Effector memory CD8-positive, alpha-beta T cell (primary cell): ENCODE measurements at places on chromosomes 1 and 21.

GRCh38 chr1:29094433-29094832 lies 29.3 kb downstream of the TMEM200B start:
- no peak for DNase-seq

GRCh38 chr1:113058941-113059706 lies 13.9 kb upstream of the LRIG2 start:
- DNase-seq: no peak

- no peak for DNase-seq
Measured at GRCh38 chr1:84382127-84382526, 16.2 kb upstream of the DNASE2B start.

- DNase-seq: peak; percentile 40
Measured at GRCh38 chr1:204151552-204152309, at the start of gene ETNK2. Gene ETNK2, minus strand, starts transcription at chr1:204152044. Its CDS starts 192 bp downstream, at chr1:204151852.

GRCh38 chr1:172452536-172453152 lies 8.8 kb upstream of the PIGC start:
- DNase-seq: no peak

- DNase-seq: no peak
Measured at GRCh38 chr1:31984419-31985347, 29.0 kb upstream of the KHDRBS1 start.

DNA sequence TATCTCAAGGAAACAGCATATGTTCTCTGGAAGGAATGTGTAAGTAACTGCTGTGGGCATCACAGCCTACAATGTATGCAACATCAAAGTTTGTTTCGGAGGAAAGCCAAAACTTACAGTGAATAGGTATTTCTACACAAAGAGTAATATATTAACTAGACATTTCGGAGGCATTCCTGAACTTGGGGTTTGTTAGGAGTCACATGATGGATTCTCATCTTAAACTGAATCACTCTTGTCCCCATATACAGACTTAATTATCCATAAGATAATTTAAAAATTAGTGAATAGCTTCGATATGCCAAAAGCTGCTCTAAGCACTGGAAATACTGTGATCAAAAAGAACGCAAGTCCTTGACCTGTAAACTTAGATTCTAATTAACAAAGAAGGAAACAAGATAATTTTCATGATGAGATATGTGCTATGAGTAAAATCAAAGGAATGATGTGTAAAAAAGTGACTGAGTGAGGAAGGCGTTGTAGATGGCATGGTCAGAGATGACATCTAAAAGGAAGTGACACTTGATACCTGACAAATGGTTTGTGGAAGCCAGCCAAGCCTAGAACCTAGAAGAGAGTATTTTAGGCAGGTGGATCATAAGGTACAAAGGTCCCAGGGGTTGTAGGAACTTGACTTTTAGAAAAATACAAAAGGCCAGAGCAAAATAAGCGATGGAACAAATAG lies 273.1 kb downstream of the MRPL39 start:
- DNase-seq: no peak

GRCh38 chr1:178220094-178220493 lies 126.2 kb downstream of the RASAL2 start:
- no peak for DNase-seq

- DNase-seq: no peak
Measured at GRCh38 chr1:5814046-5814619, 178.1 kb downstream of the NPHP4 start.

DNA sequence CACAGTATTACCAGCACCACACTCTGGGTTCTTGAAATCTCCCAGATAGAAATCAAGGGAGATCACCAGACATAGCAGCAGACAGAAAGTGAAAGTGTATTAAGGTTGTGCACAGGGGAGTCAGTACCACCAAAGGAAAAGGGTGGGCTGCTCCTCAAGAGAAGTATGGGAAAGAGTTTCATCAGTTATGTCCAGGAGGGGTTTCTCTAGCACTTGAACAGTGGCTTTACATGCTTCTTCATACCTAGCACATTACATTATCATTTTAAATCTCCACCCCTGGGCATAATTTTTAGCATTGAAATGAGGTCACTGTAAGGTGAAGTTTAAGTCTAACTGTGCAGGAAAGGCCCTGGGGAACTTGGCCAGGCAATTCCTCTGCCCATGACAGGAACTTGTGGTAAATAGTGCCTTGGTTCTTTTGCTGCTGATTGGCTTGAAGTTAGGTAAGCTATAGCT lies 601.0 kb downstream of the NUF2 start:
- no peak for DNase-seq

DNA sequence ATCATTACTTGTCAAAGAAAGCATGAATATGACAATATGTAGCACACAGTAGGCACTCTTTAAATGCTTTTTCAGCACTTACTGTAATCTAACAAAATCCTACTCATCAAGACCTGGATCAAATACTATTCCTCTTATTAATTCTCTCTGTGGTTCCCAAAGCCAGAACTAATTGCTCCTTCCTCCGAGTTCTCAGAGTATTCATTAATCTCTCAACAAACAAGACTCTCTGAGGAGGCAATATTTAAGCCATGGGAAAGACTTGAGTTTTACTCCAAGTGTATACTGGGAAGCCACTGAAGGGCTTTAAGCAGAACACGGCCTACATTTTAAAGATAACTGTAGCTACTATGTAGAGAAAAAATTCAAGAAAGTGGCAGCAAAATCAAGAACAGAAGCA lies 79.7 kb downstream of the ENAH start:
- no peak for DNase-seq

DNA sequence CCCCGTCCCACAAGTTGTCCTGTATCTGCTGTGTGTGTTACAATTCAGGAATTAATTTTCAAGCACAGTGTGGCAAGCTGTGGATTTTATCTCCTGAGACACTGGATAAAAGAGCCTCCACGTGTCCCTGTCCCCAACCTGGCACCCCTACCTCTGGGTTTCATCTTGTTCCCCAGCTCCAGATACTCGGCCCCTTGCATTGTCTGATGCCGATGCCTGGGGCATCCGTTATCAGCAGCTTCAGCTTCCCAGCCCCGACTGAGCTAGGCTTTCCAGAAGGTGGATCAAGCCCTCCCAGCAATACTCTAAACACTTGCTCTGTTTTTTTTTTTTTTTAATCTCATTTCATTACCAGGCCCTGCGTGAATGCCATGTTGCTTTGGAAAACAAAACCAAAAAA lies 159.4 kb downstream of the PLXNA2 start:
- no peak for DNase-seq

- DNase-seq: no peak
Measured at GRCh38 chr1:234892642-234893041, 236.0 kb downstream of the TOMM20 start.

GRCh38 chr1:205600085-205600484 lies 31.7 kb downstream of the ELK4 start:
- no peak for DNase-seq

DNA sequence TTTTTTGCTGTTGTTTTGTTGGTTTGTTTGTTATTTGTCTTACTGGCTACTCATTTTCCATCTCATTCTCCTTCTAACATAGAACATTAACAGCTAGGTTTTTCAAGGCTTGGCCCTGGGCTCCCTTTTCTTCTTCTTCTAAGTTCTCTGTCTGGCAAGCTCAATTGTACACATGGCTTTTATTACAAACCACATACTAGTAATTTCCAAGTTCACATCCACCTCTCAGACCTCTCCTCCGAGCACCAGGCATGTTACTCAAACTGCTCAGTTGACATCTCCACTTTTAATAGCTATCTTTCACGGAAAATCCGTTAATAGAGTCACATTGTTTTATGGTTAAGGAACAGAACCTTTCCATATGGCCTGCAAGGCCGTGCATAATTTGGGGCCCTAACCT lies 736.9 kb upstream of the ADAMTS5 start:
- no peak for DNase-seq

DNA sequence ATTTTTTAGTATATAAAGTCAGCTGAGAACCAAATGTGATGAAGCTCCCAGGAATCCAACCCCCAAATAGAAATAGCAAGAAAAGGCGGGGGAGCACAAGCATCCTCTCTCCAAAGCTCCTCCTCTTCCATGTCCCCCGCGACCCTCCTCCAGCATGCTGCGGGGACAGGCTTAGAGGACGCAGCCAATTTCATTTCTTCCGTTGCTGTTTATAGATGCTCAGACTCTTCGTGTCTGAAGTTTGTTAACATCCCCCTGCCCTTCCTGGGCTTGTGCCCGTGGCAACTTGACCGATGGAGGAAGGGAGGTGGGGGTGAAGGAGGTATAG lies 754 bp upstream of the NPPA start:
- DNase-seq: no peak

DNA sequence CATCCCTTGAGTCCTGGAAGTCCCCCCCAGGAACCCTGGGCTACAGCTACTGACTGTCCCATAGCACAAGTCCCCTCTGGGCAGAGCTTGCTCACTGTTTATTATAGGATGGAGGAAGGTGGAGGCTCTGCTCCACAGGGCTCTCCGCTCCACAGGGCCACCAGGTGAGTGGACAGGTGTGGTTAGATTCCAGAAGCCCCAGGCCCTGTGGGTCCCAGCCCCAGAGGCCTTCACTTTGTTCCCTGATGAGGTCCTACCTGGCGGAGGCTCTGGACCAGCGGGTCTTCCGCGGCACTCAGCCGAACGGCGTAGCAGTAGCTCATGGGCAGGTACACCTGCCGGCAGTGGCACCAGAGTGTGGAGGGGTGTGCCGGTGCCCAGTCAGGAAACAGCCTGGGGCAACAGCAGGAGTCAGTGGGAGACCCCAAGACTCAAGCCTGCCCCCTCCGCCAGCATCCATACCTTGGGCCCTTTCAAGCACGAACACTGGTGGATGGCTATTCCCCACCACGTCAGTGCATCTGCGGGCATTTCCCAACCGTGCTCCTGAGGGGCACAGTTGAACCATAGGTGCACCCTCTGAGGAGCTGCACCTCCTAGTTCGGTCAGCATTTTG lies 12.3 kb downstream of the LSS start:
- DNase-seq: no peak

GRCh38 chr21:27291006-27291405 lies 324.1 kb upstream of the ADAMTS5 start:
- DNase-seq: no peak

- no peak for DNase-seq
Measured at GRCh38 chr1:171179318-171180227, 5.5 kb upstream of the FMO2 start.

GRCh38 chr1:27527223-27527889 lies 37.4 kb upstream of the WASF2 start:
- DNase-seq: peak; percentile 42

- DNase-seq: no peak
Measured at GRCh38 chr1:31412205-31412604, 808 bp upstream of the SERINC2 start.

- no peak for DNase-seq
Measured at GRCh38 chr1:22339237-22339636, 112.4 kb upstream of the ZBTB40 start.
